ENCODE measurements at places on chromosomes 11 and 22.

- no peak overlapping the region for H3K4me3 ChIP-seq
- H3K4me1 ChIP-seq = peaks cover 8% of the 10 kb centered on the region
- no peaks in the 10 kb centered on the region for H3K27me3 ChIP-seq
- H3K27ac ChIP-seq = no peak overlapping the region
- H3K36me3 ChIP-seq = no peaks in the 10 kb centered on the region
- no peak for DNase-seq
Observed at GRCh38 chr22:20430101-20430719, 7.4 kb downstream of the SCARF2 start.

GRCh38 chr22:44025171-44026065 lies 1.3 kb downstream of the PARVB start:
- H3K27me3 ChIP-seq = no peaks in the 10 kb centered on the region
- DNase-seq = no peak
- no peaks in the 10 kb centered on the region for H3K4me1 ChIP-seq
- H3K36me3 ChIP-seq = no peaks in the 10 kb centered on the region
- peak overlapping the region; percentile 66 for H3K27ac ChIP-seq

DNA sequence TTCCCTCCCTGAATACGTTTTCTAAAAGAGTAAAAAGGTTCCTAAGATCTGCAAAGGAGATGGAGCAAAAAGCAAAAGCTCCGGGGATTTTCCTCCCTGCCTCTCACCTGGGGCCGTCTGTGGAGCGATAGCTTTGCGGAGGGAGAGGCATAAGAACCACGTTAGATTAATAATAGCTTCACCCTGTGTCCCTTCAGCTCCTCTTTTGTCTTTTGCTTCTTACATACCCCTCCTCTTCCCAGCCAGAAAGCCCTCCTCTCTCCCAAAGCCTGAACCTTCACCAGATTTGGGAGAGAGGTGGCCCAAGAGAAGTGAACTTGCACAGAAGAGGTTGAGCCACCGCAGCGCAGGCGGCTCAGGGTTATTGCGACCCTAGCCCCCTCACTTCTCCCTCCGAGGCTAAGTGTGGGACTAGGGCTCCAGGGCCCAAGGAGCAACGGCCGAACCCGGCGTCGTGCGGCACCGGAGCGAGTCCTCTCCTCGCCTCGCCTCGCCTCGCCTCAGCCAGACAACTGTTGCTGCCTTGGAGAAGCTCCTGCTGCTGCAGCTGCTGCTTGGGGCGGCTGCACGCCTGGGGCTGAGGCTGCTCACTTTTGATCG lies 97.6 kb upstream of the HSD17B12 start:
- no peaks in the 10 kb centered on the region for H3K36me3 ChIP-seq
- no peak for DNase-seq
- no peaks in the 10 kb centered on the region for H3K4me1 ChIP-seq
- H3K27ac ChIP-seq = no peak overlapping the region
- no peak overlapping the region for H3K4me3 ChIP-seq
- H3K27me3 ChIP-seq = peaks cover 39% of the 10 kb centered on the region

GRCh38 chr22:29559030-29559429 lies 5.5 kb upstream of the THOC5 start:
- H3K4me1 ChIP-seq = peaks cover 4% of the 10 kb centered on the region
- no peak for DNase-seq
- no peaks in the 10 kb centered on the region for H3K27me3 ChIP-seq
- no peak overlapping the region for H3K27ac ChIP-seq

DNA sequence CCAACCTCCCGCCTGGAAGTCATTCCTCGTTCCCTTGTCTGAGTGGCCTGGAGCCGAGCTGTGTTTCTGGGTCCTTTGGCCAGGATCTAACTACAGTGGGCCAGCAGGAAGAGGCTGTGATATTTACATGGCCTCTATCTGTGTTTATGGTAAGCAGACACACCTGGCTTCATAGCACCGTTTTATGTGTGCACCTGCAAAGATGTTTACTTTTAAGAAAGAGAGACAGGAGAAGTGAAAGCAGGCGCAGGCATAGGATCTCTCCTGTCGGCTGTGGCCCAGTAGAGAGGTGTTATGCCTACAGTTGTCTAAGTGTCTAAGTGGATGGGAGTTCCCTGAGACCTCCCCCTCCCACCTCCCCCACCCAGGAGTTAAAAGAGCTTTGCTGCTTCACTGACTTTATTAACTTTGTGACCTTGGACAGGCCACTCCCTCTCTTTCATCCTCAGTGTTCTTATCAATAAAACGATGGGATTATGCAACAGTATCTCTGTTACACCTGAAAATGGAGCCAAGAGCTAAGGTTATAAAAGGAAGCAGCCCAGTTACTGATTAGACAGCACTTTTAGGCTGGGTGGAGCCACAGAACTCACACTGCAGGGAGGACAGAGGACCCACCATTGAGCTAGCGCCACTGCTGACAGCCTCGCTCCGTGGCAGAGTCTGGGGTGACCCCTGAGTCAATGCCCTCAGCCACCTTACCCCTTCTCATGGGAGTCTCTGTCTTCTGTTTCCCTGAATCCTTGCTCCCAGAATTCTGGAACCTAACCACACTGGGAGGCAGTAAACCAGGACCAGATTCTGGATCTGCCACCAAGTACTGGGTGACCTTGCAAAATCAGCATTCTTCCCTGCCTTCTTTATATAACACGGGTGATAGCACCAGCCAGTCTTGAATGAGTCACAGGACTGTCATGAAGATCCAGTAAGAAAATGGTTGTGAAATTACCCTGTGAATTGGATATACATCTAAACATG lies 22.0 kb downstream of the ST14 start:
- DNase-seq = peak; percentile 59
- peaks cover 12% of the 10 kb centered on the region for H3K4me1 ChIP-seq
- no peaks in the 10 kb centered on the region for H3K36me3 ChIP-seq
- no peak overlapping the region for H3K4me3 ChIP-seq
- peak overlapping the region; percentile 23 for H3K27ac ChIP-seq
